ENCODE measurements at places on chromosomes 1 and 21. TPM values are rescaled to one million over a fixed set of nuclear protein-coding genes. Genes with fewer than 3 reads are reported as not detected.

GRIK1 gene
- not detected for total RNA-seq

LCE7A gene
- not detected for total RNA-seq

CDCA8 gene
- total RNA-seq = 61.9 TPM

BATF3 gene
- total RNA-seq = 77.9 TPM

KLHDC7A gene
- not detected for total RNA-seq

KCNE2 gene
- total RNA-seq = not detected

TDRD5 gene
- not detected for total RNA-seq

PCP4L1 gene
- 0.39 TPM for total RNA-seq

LHX4 gene
- total RNA-seq = not detected

LCE2B gene
- total RNA-seq = not detected

STMN1 gene
- total RNA-seq = 504 TPM

TIAM1 gene
- 29.3 TPM for total RNA-seq

SLC41A1 gene
- total RNA-seq = 31.6 TPM

OR2T5 gene
- not detected for total RNA-seq

AZIN2 gene
- total RNA-seq = 3.6 TPM

LCE1E gene
- total RNA-seq = not detected

DYNLT5 gene
- not detected for total RNA-seq

POU3F1 gene
- not detected for total RNA-seq

GPX7 gene
- total RNA-seq = 29.4 TPM

RXFP4 gene
- total RNA-seq = not detected

ERO1B gene
- total RNA-seq = 2.8 TPM

OR6Y1 gene
- not detected for total RNA-seq

Measured in activated naive CD8-positive, alpha-beta T cell treated with anti-CD3 and anti-CD28 coated beads for 36 hours (primary cell).